Activated CD8-positive, alpha-beta memory T cell treated with anti-CD3 and anti-CD28 coated beads, Interleukin-2, amount 50 U/mL, for 4 hours (primary cell): ENCODE measurements at places on chromosomes 2 and 18.

DNA sequence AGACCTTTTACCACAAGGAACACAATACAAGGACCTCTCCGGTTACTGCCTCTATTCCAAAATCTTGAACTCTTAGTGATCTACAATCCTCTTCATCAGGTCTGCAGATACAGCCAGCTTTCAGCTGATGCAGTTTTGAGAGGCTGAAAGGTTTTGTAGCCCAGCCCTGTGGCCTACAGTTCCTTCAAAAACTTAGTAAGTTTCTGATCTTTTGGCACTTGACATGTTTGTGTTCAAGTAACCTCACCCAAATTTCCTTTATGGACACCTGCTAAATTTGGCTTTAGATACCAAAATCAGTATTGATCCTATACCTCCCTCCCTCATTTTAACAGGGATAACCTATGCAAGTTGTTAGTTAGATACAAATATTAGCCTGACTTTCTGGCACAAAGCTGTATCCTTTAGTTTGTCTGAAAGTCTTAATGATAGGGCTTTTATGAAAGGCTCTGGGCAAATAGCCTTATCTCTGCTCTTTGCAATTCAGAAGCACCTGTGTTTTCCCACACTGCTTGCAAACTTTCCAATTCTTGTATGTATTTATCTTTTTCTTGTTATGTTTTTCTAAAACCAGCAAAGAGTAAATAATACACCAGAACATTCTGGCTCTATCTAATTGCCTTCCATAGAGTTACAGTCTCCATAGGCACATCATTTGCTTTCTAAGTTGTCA lies 650.5 kb upstream of the KLHL29 start:
- DNase-seq = no peak

- DNase-seq = no peak
Measured at GRCh38 chr2:27316655-27317412, 6.1 kb downstream of the MPV17 start.

GRCh38 chr2:54468673-54469072 lies 12.5 kb downstream of the SPTBN1 start:
- DNase-seq = no peak

DNA sequence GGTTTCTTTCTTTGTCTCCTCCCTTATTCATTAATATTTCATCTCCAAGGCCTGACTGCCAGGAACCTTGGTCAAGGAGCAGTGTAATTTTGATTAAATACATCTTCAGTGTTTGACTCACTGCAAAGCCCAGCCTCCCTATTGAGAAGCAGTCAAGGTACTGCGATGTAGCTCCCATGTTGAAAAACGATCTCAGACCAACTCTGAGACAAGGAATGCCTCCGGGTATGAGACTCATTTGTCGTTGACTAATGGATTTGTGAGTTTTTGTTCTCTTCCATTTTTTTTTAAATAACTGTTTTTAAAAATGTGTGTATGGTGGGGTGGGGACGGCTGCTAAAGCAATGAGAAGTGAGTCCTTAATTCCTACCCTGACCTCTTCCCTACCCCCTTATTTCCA lies 361.6 kb downstream of the SOX11 start:
- no peak for DNase-seq

GRCh38 chr2:156326526-156327095 lies 5.9 kb downstream of the NR4A2 start:
- no peak for DNase-seq

DNA sequence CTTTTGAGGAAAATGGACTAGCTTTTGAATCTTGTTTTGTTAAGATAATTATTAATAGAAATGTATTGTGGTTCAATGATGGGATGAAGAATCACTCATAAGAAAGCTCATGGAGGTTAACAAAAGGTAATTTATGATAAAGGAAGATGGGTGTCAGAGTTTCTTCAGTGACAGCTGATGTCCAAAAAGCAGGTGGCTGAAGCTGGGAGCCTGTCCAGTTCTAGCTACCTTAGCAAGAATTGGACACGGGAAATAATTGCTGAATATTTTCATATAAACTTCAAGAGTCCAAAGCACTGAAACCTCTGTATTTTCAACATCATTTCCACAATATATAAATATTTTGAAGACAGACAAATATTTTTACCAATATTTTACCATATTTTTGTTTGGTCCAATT lies 1505.8 kb upstream of the SLC39A10 start:
- no peak for DNase-seq

DNA sequence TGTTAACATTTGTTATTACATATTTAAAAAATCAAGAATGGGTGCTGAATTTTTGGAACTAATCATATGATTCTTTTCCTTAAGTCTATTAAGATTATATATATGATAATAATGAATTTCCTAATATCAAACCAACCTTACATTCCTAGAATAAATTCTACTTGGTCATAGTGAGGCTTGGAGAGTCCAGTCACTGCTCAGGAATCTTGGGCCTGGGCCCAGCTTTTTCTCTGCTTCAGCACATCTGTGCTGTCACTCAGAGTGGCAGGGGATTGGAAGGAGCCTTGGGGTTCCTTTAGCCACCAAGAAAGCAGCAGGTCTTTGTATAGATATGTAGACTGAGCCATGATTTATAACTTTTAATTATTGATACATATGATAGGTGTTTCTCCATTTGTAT lies 19.9 kb upstream of the ZAP70 start:
- no peak for DNase-seq

DNA sequence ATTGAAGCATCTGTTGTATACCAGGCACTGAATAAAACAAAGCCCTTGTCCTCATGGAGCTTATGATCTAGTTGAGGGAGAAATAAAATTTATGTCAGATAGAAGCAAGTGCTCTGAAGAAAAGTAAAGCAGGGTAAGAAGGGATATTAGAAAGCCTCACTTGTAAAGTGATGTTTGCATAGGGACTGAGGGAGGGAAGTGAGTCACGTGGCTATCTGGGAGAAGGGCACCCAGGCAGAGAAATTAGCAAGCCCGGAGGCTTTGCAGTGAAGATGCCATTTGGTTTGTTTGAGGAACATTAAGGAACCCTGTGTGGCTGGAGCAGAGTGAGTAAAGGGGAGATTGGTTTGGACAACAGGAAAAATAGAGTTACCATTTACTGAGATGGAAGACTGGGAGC lies 52.1 kb downstream of the RBBP8 start:
- no peak for DNase-seq

DNA sequence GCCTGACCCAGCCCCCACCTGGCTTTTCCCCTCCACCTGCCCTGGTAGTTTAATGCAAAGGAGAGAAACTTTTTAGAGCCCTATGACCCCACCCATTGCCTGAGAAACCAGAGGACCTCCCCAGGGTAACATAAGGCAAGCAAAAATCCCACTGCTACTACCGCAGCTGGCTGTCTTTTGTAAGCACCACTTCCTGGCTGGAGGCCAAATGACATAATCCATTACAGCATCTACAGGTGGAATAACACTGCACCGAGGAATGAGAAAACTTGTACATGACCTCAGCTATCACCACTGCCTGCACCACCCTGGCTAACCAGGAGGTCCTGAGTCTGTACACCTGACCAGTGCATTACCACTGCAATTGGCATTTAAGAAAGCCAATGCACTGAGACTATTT lies 149.6 kb upstream of the GALNT5 start:
- no peak for DNase-seq

- DNase-seq = no peak
Measured at GRCh38 chr2:14321357-14321756, 311.2 kb upstream of the LRATD1 start.

- DNase-seq = no peak
Measured at GRCh38 chr2:233988581-233988980, 61.9 kb upstream of the SPP2 start.

DNA sequence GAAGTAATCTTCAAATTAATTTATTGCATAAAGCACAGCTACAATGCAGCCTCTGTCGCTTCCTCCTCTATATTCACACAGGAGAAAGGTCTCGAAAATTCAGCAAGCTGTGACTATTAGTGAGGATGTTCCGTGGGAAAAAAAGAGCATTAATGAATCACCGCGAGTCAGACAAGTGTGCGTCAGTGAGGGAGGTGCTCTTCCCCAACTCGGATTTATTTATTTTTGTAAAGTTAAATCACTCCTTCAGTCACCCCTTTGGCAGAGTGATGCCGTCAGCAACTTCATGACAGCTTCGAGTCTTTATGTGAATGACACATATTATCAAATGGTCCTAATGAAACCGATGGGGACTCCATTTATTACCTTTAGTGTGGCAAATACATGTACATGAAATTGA lies 648.9 kb upstream of the SALL3 start:
- no peak for DNase-seq

GRCh38 chr2:118292991-118293390 lies 204.7 kb downstream of the INSIG2 start:
- DNase-seq = no peak

DNA sequence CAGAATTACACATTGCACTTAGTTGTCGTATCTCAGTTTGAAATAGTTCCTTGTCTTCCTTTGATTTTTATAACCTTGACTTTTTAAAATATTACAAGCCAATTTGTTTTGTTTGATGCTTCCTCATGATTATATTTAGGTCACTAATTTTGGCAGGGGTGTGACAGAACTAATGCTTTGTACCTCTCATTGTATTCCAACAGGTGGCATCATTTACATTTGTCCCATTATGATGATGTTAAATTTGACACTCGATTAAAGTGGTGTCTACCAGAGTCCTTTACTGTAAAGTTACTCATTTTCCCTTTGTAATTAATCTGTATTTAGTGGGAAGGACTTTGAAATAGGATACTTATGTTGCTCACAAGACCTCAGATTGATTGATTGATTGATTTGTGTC lies 21.5 kb upstream of the MFSD2B start:
- DNase-seq = no peak

GRCh38 chr2:58137221-58137620 lies 90.6 kb downstream of the VRK2 start:
- no peak for DNase-seq

DNA sequence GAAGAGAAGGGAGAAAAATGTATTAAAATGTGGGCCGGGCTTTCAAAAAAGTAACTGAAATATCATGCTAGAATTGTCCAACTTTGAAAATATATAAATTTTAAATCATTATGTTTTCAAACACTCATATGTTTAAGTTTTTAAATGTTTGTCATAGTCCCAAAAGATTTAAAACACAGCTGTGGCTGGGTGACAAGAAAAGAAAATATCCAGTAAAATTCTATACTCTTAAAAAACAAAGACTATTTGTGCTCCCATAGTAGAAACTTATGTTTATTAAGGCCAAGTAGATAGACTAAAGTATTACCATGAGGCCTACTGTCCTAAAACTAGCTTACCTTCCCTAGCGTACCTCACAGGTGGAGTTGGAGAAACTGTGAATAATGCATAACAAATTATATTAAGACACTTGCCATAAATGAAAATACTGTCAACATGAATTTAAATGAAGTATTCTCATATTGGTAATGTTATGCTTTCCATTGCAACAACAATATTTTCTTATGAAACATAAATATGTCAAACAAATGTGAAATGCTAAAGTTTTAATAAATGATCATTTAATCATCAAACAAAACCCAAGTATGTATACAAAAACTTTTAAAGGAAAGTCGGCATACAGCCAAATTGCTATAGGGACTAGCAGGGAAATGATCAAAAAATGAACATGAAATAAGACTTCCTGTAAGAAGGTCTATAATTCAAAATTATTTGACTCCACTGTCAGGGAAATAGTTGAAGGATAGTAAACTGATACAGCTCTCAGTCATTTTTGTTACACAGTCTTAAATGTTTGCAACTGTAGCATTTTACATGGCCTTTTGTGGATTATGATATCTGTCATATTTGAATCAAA lies 13.4 kb downstream of the MEIS1 start:
- DNase-seq = no peak

DNA sequence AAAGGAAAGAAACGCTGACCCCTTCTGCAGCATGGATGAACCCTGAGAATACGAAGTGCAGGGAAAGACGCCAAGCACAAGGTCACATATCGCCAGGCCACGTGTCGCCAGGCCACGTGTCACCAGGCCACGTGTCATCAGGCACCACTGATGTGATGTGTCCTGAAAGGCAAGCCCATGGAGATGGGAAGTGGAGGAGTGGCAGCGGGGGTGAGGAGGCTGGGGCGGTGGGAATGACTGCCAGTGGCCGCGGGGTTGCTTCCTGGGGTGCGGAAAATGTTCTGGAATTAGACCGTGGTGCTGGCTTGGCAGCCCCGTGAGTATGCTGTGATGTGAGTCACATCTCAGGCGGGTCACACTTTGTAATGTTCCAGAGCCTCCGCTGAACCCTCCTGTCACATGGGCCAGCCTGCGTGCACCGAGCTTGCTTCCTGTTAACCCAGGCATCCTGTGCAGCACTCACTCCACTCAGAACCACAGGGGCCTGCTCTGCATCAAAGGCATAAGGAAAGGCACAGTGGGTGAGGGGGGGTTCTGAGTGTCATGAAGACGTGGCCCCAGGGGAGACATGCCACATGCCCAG lies 39.0 kb downstream of the SLC66A2 start:
- peak; percentile 49 for DNase-seq

DNA sequence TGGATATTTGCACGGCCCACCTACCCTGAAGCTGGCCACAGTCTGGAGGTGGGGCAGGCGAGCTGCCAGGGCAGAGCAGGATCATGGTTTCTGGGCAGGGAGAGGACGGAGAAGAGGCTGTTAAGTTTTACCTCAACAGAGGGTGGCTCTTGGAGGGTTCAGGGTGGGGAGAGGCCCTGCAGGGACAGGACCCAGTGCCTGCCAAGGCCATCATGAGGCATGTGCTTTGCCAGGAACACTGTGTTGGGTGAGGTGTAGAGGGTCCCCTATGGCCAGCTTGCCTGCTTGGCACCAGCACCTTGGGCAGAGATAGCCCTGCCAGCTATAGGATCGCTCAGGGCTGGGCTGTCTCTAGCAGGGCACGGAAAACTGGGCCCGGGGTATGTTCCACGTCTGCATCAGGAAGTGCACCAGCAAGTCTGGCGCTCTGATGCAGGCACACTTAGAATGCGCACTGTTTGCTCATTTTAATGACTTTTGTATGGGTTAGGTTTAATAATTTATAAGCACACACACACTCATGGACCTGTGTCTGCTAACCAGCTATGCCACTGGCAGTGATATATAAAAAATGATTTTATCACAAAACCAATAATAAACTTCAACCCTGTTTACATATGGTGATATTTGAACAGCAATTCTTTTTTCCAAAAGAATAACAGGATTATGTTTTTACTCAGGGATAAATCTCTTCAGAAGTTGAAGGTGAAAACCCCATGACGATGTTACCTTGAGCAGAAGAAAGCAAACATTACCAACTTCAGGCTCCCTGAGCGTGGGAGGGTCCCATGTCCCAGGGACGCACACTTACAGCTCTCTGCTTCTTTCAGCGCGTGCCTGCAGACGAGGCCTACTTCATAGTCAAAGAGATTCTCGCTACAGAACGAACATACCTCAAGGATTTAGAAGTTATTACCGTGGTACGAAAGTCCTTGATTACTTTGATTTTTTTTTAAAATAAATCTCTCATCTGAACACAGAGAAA lies 46.4 kb downstream of the STK25 start:
- no peak for DNase-seq

DNA sequence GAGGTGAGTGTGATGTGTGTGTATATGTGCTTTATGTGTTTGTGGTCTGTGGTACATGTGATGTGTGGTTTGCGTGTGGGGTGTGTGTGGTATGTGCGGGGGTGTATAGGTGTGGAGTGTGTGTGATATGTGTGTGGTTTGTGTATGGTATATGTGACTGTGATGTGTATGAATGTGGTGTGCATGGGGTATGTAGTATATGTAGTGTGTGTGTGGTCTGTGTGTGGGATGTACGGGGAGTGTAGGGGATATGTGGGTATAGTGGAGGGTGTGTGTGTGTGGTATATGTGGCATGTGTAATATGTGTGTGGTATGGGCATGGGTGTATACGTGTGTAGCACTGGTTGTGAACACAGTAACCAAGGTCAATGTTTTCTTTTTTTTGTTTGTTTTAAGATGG lies 87.4 kb downstream of the ZNF385B start:
- DNase-seq = no peak
